ENCODE measurements at places on chromosomes 7 and 10.

DNA sequence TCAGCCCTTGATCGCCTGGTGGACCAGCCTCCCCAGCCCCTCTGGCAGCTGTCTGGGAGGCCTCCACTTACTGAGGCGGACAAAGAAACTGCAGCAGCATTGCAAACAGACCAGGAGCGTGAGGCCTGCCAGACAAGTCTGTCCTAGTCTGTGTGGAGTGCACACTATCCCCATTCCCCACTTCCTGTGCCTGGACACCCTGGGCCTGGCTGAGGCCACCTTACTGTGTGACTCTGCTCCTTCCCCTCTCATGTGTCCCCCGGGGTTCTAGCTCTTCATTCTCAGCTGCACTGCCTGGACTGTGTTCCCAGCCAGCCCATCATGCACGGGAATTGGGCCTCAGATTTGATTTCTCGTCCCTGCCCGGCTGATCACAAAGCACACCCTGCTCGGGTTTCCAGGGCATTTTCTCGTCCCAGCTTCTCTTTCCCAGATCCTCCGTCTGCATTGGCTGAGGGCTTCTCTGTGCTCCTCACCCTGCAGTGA, 16.7 kb upstream of the C10orf90 start:
- no peak for DNase-seq

DNA sequence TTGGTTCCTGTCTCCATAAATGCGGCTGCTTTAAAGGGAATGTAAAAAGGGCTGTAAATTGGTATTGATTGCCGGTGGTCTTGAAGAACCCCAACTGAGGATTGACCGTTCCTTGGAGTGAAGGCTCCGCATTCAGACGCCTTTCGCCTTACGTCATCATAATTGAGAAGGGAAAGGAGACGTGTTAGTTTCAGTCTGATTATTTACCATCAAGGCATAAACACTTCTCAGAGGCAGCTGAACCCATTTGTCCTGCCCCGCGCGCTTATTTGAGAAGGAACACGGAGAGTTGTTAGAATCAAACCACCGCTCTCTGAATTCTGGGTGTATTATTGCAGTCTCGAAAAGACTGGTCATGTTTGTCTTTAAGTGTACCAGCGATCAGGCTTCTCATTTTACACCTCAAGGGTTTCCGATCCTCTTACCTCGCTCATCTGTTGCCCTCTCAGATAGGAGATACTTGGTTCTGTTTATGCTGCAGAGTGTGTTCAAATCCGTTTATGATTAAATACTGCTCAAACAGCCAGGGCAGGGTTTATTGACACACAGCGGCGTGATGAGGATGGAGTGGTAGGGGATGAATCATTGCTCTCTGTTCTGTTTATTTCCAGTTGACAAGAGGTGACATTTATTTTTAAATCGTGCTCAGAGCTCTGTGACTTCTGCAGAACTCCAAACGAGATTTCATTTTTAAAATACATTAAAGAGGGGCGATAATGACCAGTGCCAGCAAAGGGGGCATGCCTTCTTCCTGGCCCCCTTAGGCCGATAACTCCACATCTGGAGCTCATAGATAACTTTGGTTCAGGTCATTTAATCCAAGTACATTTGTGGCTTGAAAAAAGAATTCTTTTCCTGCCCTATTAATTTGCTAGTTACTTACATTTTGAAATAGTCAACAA, 30.4 kb downstream of the FOXK1 start:
- no peak for DNase-seq

DNA sequence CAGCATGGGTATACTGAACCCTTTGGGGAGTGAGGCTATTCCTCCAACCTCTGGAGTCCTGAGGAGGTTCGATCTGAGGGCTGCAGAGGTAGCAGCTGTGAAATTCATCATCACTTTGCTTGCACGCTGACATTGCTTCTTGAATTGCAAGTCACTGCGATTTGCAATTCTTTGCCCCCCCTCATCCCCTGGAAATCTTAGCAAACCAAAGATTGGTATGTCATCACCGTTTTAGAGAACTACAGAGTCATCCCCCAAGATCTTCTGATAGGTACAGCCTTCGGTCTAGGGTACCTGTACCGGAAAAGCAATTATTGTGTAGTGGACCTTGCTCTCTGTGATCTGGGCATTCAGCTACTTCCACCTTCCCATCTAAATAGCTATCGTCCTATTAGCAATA, 192.6 kb downstream of the KLF6 start:
- no peak for DNase-seq

DNA sequence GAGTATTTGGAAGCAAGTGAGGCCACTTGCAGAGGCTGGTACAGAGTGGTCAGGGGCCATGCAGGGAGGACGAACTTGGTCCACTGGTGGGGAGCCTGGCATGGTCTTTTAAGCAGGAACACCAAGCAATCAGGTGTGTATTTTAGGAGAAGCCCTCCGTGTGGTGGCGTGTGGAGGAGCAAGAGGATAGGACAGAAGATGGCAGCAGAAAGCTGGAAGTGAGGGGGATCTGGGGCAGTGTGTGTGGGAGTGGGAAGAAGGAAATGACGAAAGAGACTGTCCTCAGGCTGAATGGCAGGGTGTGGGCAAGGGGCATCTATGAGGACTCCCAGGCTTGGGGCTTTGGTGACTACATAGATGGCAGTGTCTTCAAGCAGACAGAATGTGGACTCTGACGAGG, 51.2 kb downstream of the TEX36 start:
- DNase-seq: no peak

- DNase-seq: no peak
Measured at GRCh38 chr10:72108830-72109635, 20.7 kb upstream of the SPOCK2 start.

DNA sequence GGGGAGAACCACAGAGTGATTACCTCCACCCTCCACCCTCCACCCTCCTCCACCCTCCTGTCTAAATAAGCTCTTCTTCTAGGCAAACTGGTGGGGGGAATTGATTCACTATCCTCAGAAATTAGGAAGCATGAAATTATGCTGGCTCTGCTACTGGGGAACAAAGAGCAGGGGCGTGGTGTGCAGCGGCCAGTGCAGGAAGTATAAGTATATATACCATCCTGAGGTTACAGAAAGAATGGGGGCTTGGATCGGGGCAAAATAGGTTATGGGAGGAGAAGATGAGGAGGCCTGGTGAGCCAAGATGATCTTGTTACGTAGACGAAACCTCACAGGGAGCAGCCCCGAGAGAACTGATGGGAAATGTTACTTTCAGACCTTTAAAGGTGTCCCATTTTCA, 49.1 kb downstream of the SYPL1 start:
- no peak for DNase-seq

DNA sequence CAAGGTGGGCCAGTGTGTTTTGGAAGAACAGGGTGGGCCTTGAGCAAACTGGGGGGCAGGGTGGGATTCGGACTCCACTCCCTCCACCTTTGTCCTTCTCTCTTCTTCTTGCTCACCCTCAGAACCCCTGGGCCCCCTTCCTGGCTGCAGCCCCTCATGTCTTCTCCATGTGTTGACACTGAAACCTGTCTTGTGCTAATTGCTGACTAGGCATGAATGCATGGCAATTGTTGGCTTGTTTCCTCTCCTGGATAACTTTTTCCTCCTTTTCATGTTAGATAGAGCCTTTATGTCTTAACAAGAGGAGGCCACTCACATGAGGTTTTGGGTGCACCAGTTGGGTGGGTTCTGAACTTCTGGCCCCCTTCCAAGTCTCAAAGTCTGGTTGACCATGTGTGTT, 181.6 kb upstream of the MKI67 start:
- DNase-seq: no peak

GRCh38 chr7:126718419-126718818, 534.3 kb downstream of the GRM8 start:
- no peak for DNase-seq

DNA sequence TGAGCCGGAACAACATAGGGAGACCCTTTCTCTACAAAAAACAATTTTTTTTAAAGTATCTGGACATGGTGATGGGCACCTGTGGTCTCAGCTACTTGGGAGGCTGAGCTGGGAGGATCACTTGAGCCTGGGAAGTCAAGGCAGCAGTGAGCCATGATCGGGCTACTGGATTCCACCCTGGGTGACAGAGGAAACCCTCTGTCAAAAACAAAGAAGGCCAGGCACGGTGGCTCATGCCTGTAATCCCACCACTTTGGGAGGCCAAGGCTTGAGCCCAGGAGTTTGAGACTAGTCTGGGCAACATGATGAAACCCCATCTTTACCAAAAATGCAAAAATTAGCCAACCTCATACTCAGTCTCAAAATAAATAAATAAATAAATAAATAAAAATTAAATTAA, 19.9 kb upstream of the ZCCHC24 start:
- DNase-seq: no peak

DNA sequence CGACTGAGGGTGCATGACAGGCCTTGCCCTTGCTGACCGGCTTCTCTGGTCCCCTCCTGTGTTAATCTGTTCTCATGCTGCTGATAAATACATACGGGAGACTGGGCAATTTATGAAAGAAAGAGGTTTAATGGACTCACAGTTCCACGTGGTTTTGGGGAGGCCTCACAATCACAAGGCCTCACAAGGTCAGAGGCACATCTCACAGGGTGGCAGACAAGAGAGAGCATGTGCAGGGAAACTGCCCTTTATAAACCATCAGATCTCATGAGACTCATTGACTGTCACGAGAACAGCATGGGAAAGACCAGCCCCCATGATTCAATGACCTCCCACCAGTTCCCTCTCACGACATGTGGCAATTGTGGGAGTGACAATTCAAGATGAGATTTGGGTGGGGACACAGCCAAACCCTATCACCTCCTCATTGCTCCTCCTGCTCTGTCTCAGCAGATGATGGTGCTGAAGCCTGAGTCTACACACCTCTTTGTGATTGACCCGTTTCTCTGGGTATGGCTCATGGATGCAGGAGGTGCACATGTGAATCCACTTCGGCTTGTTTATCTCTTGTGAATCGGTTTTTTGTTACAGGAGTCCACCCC, 547.8 kb downstream of the DNAJB6 start:
- no peak for DNase-seq

- no peak for DNase-seq
Measured at GRCh38 chr7:29917641-29918040, 72.0 kb downstream of the SCRN1 start.

GRCh38 chr7:69668339-69668870, 70.1 kb downstream of the AUTS2 start:
- DNase-seq: no peak

DNA sequence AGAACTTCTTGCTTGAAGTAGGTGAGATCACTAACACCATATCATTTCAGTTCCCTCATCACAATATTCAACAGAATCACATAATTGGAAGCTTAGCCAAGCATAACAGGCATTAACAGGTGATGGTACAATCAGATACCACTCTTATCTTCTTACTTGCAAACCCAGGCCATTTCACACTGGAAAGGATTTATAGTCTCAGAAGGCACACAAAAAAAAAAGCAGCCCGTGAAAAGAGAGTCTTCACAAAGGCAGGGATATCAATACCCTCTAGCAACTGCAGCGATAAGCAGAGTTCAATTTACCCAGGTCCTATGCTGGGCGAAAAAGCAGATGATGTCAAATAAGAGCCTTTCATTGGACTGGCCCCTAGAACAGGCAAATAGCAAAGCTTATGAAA, 1082.4 kb downstream of the XPNPEP1 start:
- no peak for DNase-seq

- DNase-seq: no peak
Measured at GRCh38 chr10:5647507-5648240, 18.7 kb downstream of the ASB13 start.

DNA sequence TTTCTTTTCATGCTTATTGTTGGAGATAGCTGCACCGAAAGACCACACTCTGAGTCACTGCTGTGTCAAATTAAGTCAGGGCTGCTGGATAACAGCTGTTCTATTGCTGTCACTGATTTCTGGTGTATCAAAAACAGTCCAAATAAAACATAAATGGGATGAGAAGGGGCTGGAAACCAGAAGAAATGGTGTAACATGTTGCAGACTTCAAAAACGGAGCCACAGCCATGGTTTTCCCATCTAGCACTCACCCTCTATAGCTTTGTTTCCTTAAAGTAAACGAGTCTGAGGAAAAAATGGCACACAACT, 103.3 kb upstream of the DIP2C start:
- DNase-seq: no peak

DNA sequence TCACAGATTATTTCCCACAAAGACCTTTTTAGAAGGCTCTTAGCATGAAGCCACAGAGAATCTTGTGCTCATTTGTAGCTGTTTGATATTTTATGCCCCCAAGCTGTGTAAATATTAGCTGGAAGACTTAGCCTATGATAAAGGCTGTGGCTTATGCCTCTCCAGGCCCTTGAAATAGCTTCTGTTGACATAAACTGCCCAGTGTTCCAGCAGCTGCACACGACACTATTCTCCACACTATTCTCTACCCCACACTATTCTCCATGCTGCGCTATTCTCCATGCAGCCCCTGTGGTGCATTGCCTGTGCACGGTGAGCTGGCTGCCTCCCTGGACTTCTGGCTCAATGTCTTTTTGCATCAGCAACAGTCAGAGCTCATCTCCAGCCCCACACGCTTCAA, 13.1 kb downstream of the DDC start:
- DNase-seq: no peak

GRCh38 chr10:53025172-53025711, 252.7 kb upstream of the MBL2 start:
- peak; percentile 51 for DNase-seq

- no peak for DNase-seq
Measured at GRCh38 chr7:153943457-153943856, 108.7 kb upstream of the DPP6 start.

DNA sequence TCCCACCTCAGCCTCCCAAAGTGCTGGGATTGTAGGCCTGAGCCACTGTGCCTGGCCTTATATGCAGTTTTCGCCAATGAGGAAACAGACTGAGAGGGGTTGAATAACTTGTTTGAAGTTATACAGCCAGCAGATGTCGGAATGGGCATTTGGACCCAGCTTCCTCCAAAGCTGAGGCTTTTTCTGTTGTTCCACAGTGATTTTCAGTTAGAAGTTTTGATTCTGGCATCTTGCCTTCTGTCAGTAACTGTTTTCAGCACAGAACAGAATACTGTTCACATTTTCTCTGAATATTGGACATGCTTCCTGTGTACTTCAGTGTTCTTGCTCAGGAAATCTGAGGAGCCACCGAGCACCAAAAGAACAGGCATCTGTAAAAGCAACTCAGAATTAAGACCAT, 287.2 kb downstream of the CAMK1D start:
- no peak for DNase-seq

GRCh38 chr7:39184391-39184790, 206.7 kb downstream of the POU6F2 start:
- DNase-seq: no peak

- DNase-seq: no peak
Measured at GRCh38 chr10:104937567-104937966, 296.5 kb downstream of the SORCS3 start.

- DNase-seq: no peak
Measured at GRCh38 chr10:60420991-60421894, 31.6 kb upstream of the ANK3 start.

- peak; percentile 65 for DNase-seq
Measured at GRCh38 chr7:27159266-27160144, 3.0 kb upstream of the HOXA7 start.

DNA sequence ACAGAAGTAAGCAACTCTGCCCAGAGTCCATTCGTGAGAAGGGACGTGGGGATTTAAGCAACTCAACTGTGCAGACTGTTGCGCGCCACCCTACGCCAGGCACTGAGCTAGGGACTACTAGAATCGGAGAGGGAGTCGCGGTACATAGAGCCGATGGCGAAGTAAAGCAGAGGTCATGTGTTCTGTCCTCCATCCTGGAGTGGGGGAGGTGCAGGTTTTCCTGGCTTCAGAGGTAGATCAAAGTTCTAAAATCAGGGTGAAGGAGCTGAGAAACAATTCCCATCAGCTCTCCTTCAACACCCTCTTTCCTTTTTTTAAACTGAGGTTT, 23.2 kb downstream of the SLC35G1 start:
- DNase-seq: no peak
